Stimulated activated CD4-positive, alpha-beta T cell treated with anti-CD3 and anti-CD28 coated beads, Interleukin-1b, Interleukin-23, amount 100 ng/mL, for 1 hour (primary cell): ENCODE measurements at places on chromosomes 16 and 17.

- DNase-seq = no peak
Measured at GRCh38 chr16:83624429-83625120, 183.2 kb upstream of the HSBP1 start.

- DNase-seq = no peak
Measured at GRCh38 chr16:1193825-1194581, 31.1 kb downstream of the TPSG1 start.

- no peak for DNase-seq
Measured at GRCh38 chr16:75019007-75019406, 20.2 kb downstream of the ZNRF1 start.

GRCh38 chr16:62256406-62256805 lies 220.2 kb upstream of the CDH8 start:
- no peak for DNase-seq

DNA sequence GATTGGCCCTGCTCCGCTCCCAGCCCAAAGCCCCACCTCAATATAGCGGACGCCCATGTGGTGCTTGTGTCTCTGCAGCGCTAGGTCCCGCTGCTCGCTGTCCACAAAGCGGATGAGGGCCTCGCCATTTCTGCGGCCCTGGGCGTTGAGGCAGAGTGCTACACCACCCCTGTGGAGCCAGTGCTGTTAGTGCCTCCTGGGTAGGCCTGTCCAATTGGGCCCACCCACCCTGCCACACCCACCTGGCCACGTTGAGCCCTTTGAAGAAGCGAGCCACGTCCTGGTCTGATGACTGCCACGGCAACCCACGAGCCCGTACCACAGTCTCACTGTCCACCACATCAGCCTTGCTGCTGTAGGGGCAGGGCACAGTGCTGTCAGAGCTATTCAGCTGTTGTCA lies 3.6 kb downstream of the ESRP2 start:
- DNase-seq = no peak

GRCh38 chr17:8649157-8650118 lies 18.9 kb upstream of the MYH10 start:
- DNase-seq = no peak

DNA sequence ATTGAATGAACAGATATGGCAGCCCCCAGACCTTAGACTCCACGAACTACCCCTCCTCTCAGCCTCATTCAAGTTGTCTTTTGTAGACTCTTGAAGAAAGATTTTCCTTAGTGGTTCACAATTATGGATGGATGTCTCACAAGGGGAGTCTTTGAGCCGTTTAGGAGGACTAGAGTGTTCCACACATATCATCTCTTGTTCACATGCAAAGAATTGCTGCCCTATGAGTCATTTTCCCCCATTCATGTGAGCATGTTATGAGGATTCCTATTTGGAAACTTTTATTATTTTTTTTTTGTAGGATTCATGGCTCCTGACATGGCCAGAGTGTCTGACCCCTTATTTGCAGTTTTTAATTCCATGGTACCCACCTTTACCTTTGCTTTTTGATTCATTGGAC lies 237.1 kb downstream of the SHISA9 start:
- DNase-seq = no peak

GRCh38 chr16:16018705-16019104 lies 69.3 kb downstream of the ABCC1 start:
- DNase-seq = no peak

DNA sequence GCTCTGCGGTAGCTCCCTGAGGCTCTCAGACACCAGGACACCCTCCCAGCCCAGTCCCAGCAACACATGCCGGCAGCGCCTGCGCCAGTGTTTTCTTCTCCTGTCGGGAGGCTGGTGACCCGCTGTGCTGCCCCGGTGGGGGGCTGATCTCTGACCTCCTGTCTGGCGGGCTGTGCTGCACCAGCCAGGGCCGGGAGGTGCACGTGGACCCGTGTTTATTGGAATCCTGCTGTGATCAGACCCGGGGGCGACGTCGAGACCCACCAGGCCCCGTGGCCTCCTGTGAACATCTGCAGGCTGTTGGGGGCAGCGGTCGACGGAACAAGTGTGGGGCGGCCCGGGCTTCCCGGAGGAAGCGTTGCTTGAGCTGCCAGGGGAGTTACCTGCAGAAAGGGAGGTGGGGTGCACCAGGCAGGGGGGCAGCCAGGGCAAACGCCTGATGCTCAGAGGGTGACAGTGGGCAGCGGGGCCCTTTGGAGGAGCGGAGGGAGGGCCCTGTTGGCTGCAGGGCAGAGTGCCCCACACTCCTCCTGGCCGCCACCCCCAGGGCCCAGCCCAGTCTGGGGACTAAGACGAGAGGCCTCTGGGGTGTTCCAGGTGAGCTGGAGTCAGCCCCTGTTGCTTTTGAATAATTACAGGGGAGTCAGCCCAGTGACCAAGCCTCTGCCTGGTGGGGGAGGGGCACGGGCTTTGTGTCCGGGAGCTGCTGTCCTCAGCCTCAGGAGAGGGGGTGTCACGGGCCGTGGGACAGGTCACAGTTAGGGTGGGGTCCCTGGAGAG lies 2.3 kb upstream of the SSTR5 start:
- no peak for DNase-seq

- DNase-seq = no peak
Measured at GRCh38 chr17:72474719-72475477, 354.1 kb downstream of the SOX9 start.

- no peak for DNase-seq
Measured at GRCh38 chr16:87098976-87099720, 218.0 kb downstream of the C16orf95 start.

GRCh38 chr17:32495359-32496231 lies 8.8 kb downstream of the CDK5R1 start:
- no peak for DNase-seq
